T-helper 1 cell (primary cell): ENCODE measurements at places on chromosomes 2 and 18.

DNA sequence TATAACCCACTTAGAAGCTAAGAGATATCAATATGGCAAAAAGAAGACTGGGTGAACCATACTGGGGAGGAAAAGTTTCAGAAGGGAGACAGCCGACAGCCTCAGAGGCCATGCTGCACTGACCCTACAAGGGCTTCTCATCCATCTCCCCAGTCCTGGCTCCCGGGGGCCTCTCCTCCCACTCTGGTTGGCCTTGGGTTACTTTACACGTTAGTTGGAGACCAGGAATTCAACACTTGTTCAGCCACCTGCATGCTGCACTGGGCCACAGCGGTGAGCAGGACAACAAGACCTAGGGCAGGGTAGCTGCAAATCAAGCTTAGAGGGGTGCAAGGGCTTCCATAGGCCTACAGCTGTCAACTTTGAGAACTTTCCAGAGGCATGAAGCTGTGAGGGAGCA is 28.6 kb upstream of the IL1R2 start:
- DNase-seq, result no peak

DNA sequence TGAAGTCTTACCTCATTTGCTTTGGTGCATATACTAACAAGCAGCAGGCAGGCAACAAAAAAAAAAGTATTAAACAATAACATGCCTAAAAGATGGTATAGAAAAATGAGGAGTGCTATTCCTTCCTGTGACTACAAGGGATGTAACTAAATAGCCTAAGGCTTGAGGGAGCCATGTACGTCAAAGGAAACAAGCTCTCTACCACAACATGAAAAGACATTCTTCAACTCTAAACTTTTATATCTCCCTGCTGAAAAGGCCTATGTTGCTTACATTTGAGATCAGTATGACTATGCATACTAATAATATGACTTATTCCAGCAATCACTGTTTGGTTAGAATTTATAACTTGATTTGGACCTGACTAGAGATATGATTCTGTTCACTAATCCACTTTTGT is 347.9 kb downstream of the ADCYAP1 start:
- no peak for DNase-seq

DNA sequence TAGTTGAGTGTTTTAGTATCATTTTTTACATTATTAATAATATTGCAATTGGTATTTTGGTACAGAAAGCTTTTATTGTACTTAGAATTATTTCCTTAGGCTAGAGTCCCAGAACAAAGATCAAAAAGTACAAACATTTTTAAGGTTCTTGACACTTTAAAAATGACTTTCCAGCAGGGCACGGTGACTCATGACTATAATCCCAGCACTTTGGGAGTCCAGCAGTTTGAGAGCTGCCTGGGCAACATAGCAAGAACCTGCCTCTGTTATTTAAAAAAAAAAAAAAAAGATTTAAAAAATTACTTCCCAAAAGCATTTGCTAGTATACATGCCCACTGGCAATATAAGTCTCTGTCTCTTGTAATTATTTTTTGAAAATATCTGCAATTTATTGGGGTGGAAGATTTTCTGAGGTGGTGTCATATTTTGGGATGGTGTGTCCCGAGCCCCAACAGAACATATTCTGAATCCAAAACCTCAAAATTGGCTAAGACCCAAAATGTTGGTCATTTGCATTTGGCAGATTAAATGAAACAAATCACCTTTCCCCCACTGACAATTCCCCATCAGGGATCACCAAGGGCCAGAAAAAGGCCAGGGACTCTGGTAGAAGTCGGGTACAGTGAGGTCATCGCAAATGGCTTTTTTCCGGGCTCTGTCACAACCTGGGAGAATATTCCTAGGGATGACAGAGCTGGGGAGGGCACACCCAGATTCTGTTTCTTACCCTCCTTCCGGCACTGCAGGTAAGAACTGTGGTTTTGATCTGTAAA is 42.1 kb downstream of the NIFK start:
- no peak for DNase-seq

- no peak for DNase-seq
Measured at GRCh38 chr2:51782921-51783765, 751.2 kb upstream of the NRXN1 start.

GRCh38 chr2:240781471-240782220 is 38.4 kb downstream of the KIF1A start:
- no peak for DNase-seq

GRCh38 chr18:22643731-22644130 is 226.0 kb upstream of the CTAGE1 start:
- DNase-seq, result no peak
